Glutamatergic neuron (in vitro differentiated cells): ENCODE measurements at places on chromosomes 7 and 10. TPM values are rescaled to one million over a fixed set of nuclear protein-coding genes. Genes with fewer than 3 reads are reported as not detected.

The LIPF gene
- not detected for total RNA-seq

The SLK gene
- 122 TPM for total RNA-seq

The LRIT1 gene
- not detected for total RNA-seq

The CYP2E1 gene
- total RNA-seq, result 7.1 TPM

The NODAL gene
- total RNA-seq, result not detected

- DNase-seq, result no peak
Measured at GRCh38 chr10:78776756-78777155, 292.0 kb upstream of the ZMIZ1 start.

GRCh38 chr7:94311515-94311914, 83.2 kb upstream of the COL1A2 start:
- no peak for DNase-seq

DNA sequence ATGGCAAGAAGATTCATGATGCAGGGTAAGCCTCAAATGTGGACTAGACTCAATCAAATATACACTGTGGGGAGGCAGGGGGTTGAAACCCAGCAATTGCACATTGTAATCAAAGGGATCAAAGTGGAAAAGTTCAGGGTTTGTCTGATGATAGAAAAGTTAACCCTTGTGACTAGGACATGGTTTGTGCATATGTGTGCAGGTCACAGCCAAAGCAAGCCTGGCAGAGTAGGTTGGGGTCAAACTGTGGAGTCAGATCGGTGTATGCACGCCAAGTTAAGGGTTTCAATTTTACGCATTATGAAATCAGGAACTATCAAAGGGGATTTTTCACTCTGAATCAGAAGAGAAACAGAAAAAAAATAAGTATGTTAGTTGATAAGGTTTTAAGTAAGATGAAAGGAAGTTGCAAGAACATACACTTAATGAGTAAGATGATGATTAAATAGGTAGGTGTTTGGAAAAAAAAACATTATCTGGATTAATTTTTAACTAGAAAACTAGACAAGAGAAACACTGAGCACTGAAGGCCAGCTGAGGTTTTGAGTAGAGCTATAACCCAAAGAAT, 188.3 kb downstream of the DGKB start:
- no peak for DNase-seq

DNA sequence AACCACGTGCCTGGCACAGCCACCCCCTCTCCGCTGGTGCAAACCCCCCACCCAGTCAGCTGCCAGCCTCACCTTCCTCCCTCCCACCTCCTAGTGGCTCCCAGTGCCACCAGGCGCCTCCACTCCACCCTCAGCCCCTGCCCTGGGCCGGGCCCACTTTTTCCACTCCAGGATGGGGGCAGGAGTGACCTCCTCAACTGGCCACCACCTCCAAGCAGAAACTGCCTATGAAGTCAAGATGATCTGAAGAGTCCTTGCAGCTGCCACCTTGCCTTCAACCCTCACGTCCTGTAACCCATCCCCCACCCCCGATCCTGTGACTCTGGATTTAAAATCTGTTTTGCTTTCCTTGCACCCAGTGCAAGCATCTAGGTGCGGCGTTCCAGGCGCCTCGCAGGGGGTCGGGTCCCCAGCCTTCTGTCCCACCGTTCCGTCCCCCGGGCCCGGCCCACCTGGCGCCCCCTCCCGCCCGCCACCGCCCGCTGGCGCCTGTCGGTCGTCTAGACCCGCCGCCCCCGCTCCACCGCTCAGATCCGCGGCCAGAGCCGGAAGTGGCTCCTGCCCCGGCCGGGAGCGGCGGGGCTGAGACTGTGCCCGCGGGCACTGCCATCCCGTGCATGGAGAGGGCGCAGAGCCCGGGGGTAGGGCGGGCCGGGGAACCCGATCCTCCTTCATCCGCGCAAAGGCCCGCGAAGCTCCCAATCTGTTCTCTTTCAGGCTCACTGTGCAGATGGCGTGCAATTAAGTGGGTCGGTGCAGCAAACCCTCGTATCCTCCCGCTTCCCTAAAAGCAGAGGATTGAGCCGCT, 51.2 kb upstream of the GTF2I start:
- peak; percentile 46 for DNase-seq

DNA sequence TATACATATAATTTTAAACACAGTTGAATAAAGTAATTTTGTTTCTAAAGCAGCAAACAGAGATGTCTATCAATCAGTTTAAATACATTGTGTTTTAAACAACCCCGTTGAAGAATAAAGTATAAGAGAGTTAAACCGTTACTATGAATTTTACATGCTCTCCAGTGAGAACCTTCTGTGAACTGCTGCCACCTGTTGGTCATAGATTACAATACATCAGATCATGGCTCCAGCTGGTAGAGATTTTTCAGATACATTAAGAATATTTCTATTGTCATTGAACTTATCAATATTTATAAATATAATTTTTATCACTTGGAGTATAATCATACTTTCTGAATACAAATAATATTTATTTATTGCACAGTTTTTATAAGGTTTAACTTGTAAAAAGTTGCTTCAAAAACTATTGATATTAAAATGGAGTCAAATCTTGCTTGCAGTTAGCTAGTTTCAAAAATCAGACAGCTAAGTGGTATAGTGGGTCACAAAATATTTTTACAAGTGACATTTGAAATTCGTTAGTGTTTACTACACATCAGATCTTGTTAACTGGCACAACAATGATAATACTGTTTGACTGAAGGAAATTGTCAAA, 561.2 kb upstream of the PHF14 start:
- peak; percentile 24 for DNase-seq

- no peak for DNase-seq
Measured at GRCh38 chr7:141362580-141363435, 188.4 kb upstream of the AGK start.

DNA sequence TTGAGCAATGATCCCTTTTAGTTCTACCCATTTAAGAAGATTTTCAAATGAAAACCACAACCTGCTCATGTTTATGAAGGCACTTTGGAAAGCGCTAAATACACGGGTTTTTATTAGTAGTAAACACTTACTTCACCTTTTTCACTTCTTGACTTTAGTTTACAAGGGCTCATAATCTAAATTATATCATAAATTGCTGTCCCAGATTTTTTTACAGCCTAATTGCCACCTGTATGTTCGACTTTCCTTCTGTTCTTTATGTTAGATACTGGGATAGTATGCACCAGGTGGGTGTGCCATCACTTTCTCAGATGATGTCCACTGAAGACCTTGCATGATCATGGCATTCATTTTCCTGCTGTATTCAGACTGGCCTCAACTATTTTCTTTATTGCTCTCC, 22.5 kb downstream of the CFTR start:
- DNase-seq, result no peak

GRCh38 chr7:132526111-132526740, 50.0 kb downstream of the PLXNA4 start:
- DNase-seq, result no peak

DNA sequence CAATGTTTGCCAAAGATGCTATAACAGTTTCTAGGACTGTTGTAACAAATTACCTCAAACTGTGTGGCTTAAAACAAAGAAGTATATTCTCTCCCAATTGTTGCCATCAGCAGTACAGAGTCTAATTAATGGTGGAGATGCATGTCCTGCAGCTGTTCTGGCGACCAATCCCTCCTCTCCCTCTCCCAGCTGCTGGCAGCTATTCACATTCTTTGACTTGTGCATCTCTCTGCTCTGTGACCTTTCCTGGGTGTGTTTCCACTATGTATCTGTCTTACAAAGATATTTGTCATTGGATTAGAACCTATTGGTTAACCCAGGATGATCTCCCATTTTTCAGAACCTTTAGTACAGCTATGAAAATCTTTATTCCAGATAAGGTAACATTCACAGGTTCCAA, 561.7 kb upstream of the POM121L12 start:
- no peak for DNase-seq

DNA sequence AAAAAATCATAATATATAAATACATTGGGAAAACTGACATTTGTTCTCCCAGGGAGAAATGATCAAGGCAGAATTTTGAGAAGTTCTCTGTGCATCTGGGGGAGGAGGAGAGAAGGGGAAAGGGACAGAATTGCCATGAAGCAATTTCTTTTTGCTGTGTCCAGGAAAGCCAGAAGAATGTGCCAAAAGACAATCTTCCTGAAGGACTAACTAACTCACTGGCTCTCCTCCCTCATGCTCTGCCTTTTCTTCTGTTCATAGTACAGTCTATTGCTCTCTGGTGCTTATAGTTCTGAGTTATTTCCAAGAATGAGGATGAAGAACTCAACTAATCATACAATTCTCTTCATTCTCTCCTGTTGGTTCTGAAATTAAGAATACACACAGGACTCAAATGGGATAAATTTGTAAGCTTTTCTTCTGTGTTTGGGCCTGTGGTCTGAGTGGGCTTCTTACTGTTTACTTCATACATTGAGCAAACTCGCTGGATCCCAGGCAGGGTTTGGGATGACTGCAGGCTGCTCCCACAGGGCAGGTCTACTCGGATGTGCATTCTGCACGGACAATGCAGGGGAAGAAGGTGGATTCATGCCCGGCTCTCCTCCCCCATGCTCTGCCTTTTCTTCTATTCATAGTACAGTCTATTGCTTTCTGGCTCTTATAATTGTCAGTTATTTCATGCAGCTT, 22.2 kb upstream of the FAM171A1 start:
- DNase-seq, result no peak
